ENCODE measurements at places on chromosomes 5 and 9.

DNA sequence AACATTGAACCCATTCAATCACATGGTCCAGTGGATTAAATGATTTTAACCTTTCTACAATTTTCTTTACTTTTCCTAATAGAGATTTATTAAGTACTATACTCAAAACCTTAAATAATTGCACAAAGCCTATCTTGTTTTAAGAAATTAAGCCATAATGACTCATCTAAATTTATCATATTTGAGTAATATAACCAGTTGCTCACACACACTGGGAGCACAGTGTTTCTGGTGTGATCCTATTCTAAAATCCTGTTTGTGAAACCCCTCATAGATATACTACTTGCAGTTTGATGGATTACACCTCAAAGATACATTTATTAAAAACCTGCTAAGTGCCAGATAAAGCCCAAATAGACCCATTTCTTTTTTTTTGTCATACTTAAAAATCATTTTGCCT, 668.3 kb upstream of the CDH18 start:
- no peak for DNase-seq

- DNase-seq: no peak
Observed at GRCh38 chr9:3477236-3477834, 48.5 kb downstream of the RFX3 start.

DNA sequence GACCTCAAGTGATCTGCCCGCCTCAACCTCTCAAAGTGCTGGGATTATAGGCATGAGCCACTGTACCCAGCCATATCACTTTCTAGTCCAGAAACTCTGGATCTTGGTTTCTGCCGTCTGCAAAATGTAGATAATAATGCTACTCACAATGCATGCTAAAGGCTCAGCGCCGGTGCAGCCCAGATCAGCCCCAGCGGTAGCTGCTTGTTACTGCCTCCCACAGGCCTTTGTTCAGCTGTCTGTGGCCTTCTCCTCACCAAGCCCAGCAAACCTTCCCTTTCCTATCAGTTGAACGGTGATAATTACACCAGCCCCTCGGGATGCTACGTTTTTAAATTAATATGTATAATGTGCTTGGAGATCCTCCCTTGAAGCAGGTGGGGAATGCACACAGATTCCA, 26.2 kb upstream of the MSX2 start:
- no peak for DNase-seq

DNA sequence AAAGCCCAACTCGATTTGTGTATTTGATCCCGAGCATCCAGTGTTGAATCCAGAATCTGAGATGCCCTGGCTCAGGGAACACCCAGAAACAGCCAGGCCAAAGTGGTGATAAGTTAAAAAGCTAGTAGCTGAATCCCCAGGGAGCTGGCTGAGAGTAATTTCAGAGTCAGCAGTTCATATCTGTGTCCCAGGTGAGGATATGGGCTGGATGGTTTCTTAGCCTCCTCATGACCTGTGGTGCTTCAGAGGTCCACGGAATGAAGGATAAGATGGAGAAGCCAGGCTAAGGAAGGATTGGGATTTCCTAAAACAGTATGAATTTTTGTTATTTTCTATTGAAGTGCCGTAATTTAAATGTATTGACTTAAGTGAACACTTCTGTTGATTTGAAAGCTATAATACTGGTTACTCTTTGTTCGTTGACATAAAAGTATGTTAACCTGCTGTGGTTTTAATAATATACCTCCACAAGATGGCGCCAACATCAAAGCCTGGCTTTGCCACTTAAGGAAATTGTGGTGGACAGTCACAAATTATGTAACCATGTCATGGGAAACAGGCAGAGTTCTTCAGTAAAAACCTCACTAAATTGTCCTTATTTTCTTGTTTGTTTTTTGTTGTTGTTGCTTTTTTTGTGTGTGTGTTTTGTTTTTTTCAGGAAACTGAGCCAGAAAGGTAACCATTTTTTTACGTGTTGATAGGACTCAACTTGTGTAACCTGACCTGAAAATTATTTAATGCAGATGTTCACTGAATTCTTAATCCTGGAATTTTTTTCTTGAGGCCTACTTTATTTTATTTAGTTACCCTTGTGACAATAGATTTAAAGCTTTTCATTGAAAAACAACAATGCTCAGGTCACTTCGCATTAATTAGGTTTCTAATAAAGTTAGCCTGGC, 11.4 kb downstream of the MTAP start:
- DNase-seq: peak; percentile 54

DNA sequence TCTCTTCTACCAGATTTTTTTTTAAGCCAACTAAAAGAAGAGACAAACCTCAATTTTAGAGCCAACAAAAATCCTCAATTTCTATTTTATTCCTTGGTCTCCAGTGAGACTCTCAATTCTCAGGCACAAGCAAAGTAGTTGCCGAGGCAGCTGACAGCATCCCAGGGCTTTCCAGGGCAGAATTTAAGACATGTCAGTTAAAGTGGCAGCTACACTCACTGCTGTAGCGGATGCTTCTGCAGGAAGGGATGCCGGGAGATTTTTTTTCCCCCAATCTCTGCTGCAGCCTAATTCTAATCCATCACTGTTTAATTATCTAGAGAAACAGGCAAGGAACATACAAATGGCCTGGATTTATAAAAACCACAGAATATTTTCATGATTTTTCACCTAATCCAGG, 57.0 kb downstream of the TTC39B start:
- no peak for DNase-seq

DNA sequence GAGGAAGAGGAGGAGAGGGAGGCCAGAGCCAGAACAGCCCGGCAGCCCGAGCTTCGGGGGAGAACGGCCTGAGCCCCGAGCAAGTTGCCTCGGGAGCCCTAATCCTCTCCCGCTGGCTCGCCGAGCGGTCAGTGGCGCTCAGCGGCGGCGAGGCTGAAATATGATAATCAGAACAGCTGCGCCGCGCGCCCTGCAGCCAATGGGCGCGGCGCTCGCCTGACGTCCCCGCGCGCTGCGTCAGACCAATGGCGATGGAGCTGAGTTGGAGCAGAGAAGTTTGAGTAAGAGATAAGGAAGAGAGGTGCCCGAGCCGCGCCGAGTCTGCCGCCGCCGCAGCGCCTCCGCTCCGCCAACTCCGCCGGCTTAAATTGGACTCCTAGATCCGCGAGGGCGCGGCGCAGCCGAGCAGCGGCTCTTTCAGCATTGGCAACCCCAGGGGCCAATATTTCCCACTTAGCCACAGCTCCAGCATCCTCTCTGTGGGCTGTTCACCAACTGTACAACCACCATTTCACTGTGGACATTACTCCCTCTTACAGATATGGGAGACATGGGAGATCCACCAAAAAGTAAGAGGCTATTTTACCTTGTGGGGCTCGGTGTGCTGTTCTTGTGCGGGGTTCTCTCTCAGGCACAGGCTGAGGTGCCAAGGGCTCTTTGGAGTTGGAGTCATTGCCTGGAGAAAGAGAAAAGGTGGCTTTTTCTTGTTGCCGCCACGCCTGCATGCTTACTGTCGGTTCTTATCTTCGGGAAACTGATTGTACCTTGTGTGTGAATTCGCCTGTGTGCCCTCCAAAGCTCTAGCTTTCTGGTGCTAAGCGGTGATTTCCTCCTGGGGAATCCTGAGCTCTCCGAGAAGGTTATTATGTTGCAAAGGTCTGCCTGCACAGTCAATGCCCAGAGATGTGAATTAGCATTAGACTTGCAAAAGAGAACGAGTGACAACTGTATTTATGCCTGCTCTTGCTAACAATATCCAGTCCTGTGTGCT, at the start of gene ISL1:
Gene ISL1, plus strand, starts transcription at position 318 of the 991 bp plus-strand sequence. Its CDS starts 224 bp downstream, at position 542.
- DNase-seq: peak; percentile 56

- DNase-seq: no peak
Observed at GRCh38 chr5:17339841-17340240, 122.4 kb downstream of the BASP1 start.

DNA sequence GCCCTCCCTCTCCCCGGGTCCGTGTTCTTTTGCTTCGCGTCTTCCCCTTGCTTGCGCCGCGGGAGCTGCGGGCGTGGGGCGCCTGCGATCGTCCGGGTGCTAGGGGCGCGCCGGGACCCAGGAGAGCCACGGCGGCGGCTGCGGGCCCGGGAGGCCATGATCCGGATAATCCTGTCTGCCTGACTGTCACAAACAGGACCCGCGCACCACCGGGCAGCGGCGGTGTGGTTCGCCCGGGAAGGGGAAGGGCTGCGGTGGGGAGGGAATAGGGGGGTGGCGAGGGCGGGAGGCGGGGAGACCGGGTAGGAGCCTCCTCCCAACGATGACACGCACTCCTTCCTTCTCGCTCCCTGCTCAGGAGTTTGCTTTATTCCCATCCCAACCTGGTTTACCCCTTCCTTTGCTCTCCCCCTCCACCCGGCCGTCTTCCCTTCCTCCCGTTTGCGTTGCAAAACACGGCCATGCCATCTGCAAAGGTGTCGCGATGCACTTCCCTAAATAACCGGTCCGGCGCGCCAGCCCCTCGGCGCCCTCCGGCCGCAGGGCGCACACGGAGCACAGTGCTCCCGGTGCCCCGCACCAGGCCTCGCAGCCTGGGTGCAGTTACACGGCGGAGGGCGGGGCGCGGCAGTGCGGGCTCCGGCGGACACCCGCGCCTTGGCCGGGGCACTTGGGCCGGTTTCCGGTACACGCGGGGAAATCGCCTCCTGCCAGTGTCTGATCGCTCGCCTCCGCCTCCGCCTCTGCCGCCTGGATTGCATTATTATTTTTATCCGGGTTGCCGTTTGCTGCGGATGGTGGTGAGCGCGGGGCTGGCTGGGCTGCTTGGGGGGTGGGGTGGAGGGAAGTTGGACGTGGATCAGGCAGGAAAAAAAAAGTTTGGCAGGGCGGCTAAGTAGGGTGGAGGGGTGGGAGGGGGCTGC, 1.5 kb downstream of the SMARCA2 start:
- peak; percentile 82 for DNase-seq

- no peak for DNase-seq
Observed at GRCh38 chr5:766666-767431, 17.7 kb downstream of the ZDHHC11B start.

DNA sequence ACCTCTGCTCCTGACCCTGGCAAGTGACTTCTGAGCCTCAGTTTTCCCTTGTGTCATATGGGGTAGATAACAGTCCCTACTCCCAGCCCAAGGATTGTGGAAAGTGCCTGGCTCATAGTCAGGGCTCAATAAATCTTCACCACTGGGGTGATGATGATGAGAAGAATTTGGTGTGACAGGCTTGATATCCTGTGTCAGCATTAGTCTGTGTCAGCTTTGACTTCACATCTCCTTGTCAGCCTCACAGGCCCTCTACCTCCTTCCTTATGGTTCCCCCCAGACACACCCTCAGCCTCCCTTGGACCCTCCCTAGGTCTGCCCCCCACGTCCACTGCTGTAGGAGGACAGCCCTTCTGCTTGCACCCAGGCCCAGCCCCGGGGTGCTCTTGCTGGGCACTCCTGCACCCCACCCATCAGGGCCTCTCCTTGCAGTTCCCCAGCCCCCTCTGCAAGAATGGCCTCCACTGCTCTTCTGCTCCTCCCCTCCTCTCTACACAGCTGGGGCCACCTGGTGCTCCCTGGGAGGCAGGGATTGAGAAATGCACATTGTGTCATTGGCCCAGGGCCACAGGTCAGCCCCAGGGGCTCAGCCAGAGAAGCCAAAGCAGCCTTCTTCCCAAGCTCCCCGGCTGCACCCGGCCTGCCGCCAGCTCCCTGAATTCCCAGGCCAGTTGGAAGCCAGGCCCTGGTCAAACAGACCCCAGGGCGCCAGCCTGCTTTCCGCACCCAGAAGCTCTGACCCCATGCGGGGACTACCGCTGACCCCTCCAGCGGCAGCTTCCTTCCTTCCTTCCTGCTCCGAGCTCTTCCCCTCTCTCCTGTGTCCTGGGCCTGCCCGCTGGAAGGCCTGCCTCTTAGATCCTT, 7.7 kb downstream of the FGFR4 start:
- peak; percentile 71 for DNase-seq

DNA sequence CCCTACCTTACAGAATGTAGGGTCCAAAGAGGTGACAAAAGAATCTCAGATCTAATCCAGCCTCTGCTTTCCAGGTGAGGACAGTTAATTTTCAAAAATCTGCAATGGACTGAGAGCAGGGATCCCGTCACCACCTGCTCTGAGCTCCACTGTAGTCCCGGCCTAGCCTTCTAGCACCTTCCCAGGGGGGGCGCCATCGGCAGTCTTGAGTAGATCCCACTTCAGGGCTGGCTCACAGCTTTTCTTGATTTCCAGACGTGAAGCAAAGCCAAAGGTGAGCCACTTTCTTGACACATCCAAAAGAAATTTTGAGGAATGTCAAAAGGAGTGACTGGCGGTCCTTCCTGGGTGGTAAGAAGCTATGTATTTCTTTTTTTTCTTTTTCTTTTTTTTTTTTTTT, 114.1 kb downstream of the SYK start:
- DNase-seq: no peak

- no peak for DNase-seq
Observed at GRCh38 chr5:132369007-132369473, 470 bp upstream of the SLC22A5 start.

DNA sequence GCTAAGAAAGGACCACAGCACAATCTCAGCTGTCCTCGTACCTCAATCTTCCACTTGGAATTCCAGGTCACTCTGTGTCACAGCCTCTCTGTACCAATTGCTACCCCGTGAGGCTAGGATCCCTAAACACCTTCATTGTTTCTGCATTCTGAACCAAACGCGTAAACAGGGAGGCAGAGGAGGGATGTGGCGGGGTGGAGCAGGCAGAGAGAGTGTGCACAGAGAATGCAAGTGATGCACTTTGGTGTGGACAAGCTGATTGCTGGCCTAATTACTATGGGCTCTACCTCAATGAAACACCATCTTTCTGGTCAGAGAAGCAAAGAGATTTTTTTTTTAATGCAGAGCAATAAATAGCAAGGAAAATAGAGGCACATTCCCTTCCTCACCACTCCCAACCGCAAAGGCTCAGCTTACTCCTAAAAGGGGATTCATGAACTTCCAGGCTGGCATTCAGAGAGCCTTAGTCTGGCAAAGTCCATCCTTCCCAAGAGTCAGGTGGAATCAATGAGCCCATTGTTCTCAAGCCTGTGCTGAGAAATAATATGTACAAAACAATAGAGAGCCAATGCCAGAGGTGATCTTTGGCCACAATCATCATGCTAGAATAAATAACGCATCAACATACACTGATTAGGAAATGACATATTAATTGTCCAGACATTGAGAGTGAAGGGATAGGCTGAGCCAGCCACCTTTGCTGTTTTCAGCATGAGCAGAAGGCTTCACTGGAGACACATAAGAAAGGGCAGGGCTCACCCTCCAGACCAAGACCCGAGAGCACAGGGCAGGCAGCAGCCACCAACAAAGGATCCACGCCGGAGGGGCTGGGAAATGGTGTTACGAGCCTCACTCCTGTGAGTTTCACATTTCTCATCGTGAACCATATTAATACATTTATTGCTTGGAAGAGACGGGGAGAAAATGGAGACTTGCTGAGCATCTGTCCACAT, 278.8 kb downstream of the ENC1 start:
- DNase-seq: no peak

GRCh38 chr5:68370196-68370595, 154.6 kb downstream of the PIK3R1 start:
- no peak for DNase-seq

GRCh38 chr9:18549772-18550171, 75.8 kb downstream of the ADAMTSL1 start:
- DNase-seq: no peak

DNA sequence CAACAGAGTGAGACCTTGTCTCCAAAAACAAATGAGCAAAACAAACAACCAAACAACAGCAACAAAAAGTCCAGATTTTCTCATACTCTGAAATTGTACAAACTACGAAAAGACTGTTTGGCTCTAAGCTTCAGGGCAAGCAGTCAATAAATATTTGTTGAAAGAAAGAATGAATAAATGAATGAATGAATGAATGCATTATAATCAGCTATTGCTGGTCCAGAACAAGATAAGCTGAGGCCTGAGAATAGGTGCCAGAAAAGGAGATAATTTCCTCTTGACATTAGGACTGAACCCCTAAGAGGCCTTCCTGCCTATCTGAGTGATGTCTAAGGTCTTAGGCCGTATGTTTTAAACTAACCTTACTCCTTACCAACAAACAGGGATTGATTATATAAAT, 99.2 kb upstream of the IL6ST start:
- DNase-seq: no peak

GRCh38 chr9:14391620-14392019, 77.7 kb upstream of the NFIB start:
- no peak for DNase-seq
